ENCODE measurements at places on chromosomes 5 and 9.
A peak's percentile ranks its signal among the peaks of the same experiment; 100 is the strongest.

- no peak for DNase-seq
Observed at GRCh38 chr9:126834672-126835071, 25.8 kb upstream of the ZBTB34 start.

DNA sequence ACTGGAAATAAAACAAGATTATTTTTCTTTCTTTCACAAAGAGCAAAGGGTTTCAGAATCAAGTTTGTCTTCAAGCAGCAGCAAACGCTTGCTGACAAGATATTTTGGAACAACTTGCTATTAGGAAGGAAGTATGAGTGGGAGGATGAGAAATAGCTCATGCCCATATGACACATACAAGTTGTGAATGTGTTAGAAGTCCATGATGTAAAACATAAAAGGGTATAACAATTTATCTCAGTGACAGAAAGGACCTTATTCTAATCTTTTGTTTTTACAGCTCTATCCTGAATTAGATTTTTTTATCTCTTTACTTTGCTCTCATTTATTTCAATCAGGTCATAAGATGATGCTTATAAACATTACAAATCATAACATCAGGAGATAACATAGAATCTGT lies 516.6 kb upstream of the MEF2C start:
- DNase-seq = no peak

GRCh38 chr9:118529624-118530214 lies 825.5 kb downstream of the TLR4 start:
- DNase-seq = no peak

GRCh38 chr5:14595189-14595588 lies 13.6 kb downstream of the OTULINL start:
- DNase-seq = no peak

GRCh38 chr5:72559866-72560766 lies 52.9 kb upstream of the ZNF366 start:
- DNase-seq = no peak

- DNase-seq = peak; percentile 43
Observed at GRCh38 chr5:38921174-38921573, 75.4 kb downstream of the OSMR start.
